ENCODE measurements at places on chromosomes 12 and 14. TPM values are rescaled to one million over a fixed set of nuclear protein-coding genes. Genes with fewer than 3 reads are reported as not detected.

PRH2 gene
- not detected for total RNA-seq

HOXC5 gene
- not detected for total RNA-seq

HOXC10 gene
- total RNA-seq = not detected

ENDOU gene
- total RNA-seq = 0.17 TPM

ZNF385A gene
- 2.3 TPM for total RNA-seq

CDKN3 gene
- 9.5 TPM for total RNA-seq

SLC6A13 gene
- not detected for total RNA-seq

SMAGP gene
- total RNA-seq = 5.1 TPM

PKP2 gene
- total RNA-seq = under 0.01 TPM

KRT72 gene
- total RNA-seq = not detected

AKAP5 gene
- total RNA-seq = 0.17 TPM

SMOC1 gene
- total RNA-seq = not detected

GALNT9 gene
- 0.51 TPM for total RNA-seq

TAS2R46 gene
- total RNA-seq = 2.0 TPM

BEGAIN gene
- under 0.01 TPM for total RNA-seq

RNF31 gene
- 30.3 TPM for total RNA-seq

PTCSC3 gene
- not detected for total RNA-seq

Measured in fibroblast of lung (primary cell).